ENCODE measurements at places on chromosomes 1 and 21.

DNA sequence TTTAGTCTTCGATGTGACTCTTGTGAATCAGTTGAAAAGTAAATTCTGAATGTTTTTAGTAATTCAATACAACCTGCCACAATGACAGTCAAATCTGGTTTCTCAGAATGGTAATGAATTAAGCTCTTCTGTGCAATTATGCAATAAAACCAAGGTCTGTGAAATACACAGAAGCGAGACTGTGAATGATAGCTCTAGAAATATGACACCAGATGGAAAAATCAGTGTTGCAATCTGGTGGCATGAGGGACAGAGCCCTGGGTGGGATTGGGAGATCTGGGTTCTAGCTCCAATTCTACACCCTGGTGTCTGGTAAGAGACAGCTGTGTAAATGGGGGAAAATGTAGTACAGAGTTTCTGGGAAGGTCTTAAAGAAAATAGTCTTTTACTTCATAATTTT lies 586.4 kb upstream of the ZRANB2 start:
- no peak for DNase-seq

- DNase-seq: peak; percentile 60
Measured at GRCh38 chr1:9438431-9439073, 100.7 kb upstream of the SLC25A33 start.

GRCh38 chr1:78385744-78386462 lies 104.9 kb upstream of the PTGFR start:
- no peak for DNase-seq

GRCh38 chr1:225998560-225999226 lies 450 bp downstream of the SDE2 start:
- DNase-seq: peak; percentile 40

- DNase-seq: no peak
Measured at GRCh38 chr1:61125895-61126294, 43.5 kb downstream of the NFIA start.

- no peak for DNase-seq
Measured at GRCh38 chr1:110201157-110201825, 8.8 kb upstream of the KCNC4 start.

DNA sequence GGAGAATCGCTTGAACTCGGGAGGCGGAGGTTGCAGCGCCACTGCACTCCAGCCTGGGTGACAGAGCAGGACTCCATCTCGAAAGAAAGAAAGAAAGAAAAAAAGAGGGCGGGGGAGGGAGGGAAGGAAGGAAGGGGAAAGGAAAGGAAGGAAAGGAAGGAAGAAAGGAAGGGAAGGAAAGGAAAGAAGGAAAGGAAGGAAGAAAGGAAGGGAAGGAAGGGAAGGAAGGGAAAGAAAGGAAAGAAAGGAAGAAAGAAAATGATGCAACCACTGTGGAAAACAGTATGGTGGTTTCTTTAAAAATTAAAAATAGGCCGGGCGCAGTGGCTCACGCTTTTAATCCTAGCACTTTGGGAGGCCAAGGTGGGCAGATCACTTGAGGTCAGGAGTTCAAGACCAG lies 15.2 kb upstream of the RCAN3 start:
- DNase-seq: no peak

- no peak for DNase-seq
Measured at GRCh38 chr1:229127301-229127700, 143.6 kb upstream of the RAB4A start.
